Skin of body (tissue), 3 donors: ENCODE measurements at places on chromosomes 13 and 19.
A peak's percentile ranks its signal among the peaks of the same experiment; 100 is the strongest.

- no peak for DNase-seq
These were observed 4.4 kb downstream of the CYP4F2 start for GRCh38 chr19:15893477-15893876.

DNA sequence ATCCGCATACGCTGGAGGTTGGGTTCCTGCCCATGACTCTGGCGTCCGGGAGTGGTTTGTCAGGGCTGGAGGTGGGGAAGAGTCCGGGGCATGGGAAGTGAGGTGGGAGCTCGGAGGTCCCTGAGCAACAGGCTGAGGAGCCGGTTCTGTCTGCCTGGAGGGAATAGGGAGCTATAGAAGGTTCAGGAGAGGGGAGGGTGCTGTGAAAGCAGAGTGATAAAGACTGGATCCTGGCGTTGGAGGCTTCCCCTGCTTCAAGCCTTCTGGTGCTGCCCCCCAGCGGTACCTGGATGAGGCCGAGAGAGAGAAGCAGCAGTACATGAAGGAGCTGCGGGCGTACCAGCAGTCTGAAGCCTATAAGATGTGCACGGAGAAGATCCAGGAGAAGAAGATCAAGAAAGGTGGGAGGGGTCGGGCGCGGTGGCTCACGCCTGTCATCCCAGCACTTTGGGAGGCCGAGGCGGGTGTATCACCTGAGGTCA, 2.6 kb downstream of the HMG20B start:
- no peak for DNase-seq

- DNase-seq: no peak
These were observed 30.7 kb downstream of the SLC25A42 start for GRCh38 chr19:19094513-19094912.

GRCh38 chr13:42981317-42981716, 10.7 kb downstream of the EPSTI1 start:
- DNase-seq: peak; percentile 59

DNA sequence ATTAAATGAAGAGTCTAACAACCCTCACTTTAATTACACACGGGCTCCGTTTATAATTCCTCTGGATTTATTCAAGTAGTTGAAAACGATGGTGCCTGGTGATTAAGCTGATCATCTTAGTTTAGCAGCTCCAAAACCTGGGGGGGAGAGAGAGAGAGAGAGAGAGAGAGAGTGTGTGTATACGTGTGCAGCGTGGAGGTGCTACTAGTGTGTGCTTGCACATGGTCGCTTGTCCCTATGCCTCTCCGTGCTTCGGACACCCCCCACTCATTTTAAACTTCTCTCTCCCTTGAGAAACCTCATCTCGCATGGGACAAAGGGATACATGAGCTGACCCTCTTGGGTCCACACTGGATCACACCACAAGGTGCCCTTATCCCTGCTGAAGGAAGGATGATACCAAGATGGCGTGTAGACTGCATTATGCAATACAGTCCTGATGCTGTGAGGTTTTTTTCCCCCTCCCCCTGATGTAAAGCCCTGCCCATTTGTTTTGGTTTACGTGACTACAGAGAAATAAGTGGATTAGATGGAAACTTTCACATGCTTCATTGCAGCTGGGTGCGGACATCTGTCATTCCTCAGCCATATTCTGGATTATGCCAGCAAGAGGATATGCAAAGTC, 320.8 kb downstream of the ZNF536 start:
- DNase-seq: peak; percentile 72

DNA sequence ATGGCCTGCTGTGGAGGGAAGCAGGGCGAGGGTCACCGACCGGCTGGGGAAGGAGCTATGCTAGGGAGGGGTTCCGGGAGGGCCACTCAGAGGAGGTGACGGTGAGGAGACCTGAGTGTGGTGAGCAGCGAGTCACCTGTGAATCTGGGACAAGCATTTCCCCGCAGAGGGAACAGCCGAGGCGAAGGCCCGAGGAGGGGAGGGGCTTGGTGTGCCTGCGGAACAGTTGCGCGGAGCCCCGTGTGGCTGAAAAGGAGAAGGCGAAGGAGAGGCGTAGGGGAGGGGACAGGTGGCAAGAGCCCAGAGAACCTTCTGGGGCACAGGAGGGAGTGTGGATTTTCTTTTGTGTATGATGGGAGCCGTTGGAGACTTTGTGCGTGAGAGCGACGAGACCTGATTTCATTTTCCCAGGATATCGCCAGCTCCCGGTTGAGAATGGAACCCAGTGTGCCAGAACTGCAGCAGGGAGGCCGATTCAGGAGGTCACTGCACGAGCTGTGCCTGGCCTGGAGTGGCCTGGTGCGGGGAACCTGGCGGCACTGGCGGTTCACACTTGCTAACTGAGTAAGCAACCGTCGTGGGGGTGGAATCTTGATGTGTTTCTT, 117.7 kb upstream of the ZNF507 start:
- DNase-seq: no peak

DNA sequence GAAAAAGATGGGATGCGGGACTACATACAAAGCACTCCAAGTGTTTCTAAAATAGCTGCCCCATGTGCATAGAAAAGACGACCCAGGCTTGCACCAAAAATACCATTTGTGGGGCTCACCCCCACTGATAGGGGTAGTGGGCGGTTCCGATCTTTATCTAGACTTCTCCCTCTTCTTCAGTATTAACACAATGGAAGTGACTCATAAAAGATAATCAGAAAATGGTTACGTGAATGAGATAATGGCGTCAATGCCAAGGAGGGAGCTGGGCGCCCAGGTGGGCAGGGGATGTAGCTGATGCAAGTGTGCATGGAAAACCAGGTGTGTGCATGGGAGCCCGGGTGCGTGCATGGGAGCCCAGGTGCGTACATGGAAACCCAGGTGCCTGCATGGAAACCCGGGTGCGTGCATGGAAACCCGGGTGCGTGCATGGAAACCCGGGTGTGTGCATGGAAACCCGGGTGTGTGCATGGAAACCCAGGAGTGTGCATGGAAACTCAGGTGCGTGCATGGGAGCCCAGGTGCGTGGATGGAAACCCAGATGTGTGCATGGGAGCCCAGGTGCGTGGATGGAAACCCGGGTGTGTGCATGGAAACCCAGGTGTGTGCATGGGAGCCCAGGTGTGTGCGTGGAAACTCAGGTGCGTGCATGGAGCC, 32.7 kb downstream of the LAMP1 start:
- DNase-seq: no peak

DNA sequence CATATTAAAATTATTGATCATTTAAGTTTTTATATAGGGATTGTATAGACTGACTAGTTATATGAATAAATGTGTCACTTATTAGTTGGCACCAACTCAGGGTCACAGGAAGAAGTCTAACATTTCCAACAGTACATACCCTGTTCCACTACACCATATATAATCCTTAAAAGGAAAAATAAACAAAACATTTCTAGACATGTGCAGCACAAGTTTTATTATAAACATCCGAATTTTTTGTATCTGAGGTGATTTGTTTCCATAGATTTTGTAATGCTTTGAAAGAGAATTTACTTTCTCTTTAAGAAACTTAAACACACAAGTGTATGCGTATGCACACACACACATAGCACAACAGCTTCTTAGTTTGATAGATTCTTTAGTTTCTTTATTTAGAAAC, 418.6 kb upstream of the GPC6 start:
- DNase-seq: no peak

DNA sequence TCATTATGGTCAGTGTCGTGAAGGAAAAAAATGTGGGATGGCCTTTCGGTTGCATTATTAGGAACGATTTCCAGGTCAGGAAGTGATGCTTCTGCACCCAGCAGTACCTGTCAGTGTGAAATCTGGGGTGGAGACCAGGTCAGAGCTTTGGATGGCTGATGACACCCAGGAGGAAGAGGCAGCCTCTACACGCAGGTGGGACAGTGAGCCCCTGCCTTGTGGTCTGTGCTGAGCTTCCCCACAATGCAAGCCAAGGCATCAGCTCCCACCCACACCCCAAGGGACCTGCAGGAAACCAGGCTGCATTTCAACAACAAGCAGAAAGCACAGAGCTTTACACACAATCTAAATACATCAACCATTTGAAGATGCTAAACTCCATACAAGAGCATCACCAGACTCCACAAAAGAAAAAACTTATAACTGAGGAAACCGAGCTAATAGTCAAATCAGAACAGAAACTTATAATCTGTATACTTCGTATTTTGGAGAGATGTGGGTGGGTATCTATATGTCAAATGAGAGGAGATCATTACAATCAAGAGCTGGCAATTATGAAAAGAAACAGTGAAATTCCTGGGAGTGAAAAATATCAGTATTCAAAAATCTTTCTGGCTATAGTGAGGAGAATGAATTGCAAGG, 130.1 kb downstream of the ZDHHC20 start:
- no peak for DNase-seq

DNA sequence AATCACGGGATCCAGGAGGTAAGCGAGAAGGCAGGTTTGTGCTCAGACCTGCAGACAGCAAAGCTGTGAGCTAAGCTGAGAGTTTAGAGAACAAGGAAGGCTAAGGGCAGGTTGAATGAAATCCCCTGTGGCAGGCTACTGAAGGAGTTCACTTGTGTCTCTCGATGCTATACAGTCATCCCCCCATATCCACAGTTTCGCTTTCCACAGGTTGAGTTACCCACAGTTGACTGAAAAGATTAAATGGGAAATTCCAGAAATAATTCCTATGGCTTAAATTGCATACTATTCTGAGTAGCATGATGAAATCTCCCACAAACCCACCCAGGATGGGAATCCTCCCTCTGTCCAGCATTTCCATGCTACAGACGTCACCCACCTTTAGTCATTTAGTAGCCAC, 49.6 kb downstream of the ABCC4 start:
- no peak for DNase-seq

DNA sequence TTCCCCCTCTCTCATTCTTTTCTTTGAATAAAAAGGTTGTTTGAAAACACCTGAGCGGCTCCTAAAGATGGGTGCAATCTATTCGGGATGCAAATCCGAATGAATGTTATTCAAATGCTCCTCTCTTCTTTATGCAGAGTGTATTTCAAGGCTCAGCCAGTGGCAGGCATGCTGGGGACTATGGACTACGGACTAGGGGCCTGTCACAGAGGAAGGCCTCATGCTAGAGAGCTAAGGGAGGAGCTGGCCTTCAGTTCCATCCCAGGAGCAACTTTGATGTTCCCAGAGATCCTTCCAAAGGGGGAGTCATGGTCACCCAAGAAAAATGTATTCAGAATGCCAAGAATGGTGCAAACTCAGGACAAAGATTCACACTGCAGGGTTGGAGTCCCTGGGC, 9.3 kb downstream of the ALOX5AP start:
- no peak for DNase-seq

- no peak for DNase-seq
These were observed 21.3 kb downstream of the CNFN start for GRCh38 chr19:42368765-42369164.

DNA sequence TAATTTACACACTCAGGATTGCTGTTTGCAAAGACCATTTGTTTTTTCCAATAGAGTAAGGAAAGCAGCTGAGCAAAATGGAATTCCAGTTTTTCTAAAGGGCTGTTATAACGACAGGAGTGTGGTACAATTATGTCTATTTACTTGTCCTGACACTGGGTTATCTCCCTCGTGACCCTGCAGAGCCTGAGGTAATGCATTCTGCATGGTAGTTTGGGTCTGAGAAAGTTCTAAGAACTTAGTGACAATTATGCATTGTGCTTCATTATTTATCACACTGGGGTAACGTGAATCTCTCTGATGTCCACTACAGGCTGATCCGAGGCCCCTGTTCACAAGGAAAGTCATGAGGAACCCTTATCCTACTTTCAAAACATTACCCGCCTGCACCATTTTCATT, 50.7 kb upstream of the EDNRB start:
- no peak for DNase-seq

DNA sequence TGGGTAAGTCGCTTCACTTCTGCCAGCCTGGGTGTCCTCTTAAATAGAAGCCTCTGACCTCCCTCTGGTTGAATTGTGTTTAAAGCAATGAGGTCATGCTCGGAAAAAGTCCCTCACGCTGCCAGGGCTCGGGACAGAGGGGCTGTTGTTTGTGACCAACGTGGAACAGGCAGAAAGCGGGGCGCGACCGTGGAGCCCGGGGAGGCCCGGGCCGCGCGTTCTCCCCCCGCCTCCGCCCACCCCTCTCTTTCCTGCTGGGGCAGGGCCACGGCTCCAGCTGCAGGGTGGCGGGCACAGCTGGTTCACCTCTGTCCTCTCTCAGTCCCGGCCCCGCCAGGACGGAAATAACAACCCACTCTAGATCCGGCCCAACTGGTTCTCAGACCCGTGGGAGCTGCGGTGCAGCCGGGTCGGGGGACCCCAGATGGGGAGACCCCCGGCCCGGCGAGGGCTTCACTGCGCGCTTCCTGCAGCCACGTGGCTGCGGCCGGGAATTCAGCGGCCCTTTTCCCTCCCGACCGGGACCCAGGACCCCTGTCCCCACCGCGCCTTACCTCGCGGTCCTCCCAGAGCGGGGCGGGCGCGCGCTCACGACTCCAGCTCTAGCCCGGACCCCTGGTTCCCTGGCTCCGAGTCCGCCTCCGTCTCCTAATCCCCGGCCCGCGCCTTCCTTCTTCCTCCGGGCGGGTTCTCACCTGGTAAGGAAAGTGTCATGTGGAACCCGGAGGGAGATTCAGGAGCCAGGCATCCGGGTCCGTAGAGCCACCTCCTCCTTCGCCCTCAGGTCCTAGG, 1.9 kb downstream of the CDC42EP5 start:
- peak; percentile 71 for DNase-seq

GRCh38 chr19:3785451-3785937, 687 bp downstream of the MATK start:
- no peak for DNase-seq

DNA sequence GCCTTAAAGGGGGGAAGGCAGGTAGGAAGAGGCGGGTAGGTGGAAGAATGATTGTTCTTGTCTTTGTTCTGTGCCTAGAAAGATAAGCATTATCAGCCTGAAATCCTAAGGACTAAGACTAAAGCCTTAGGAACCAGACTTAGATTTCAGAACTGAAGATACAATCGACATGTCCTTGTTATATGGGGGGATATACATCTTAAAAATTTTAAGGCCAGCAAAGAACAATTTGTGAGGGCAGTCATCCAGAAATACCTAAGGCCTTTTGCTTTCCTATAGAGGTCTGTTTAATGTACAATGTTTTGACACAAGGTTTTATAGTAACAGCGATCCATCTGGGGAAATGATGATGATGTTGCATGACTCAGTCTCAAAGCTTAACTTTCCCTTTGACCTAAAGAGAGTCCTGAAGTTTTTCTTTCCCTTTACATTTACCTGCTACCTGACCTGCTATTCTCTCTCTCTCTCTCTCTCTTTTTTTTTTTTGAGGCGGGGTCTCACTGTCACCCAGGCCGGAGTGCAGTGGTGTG, 20.2 kb upstream of the CEACAM6 start:
- no peak for DNase-seq

GRCh38 chr13:41150058-41150457, 17.5 kb upstream of the KBTBD6 start:
- DNase-seq: no peak

DNA sequence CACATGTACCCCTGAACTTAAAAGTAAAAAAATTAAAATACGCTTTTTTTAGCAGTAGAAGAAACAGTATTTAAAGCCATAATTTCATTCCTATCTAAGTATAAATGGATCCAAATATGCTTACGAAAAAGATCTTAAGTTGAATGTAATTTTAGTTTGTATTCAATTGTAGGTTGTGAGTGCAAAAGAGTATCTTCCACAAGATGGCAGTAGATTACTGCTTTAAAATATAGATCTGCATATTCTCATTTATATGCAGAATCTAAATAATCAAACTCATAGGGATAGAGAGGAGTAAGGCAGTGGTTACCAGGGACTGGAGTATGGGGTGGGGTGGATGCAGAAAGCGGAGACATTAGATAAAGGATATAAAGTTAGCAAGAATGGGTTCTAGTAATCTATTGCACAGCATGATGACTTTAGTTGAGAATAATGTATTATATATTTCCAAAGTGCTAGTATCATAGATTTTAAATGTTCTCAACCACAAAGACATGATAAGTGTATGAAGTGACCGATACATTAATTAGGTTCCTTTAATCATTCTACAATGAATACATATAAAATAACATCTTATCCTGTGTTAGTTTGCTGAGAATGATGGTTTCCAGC, 14.2 kb downstream of the OR7A17 start:
- DNase-seq: no peak
